ENCODE measurements at places on chromosomes 4 and X.

GRCh38 chr4:2800691-2801596 lies 8.1 kb downstream of the SH3BP2 start:
- no peak for DNase-seq

GRCh38 chr4:77043507-77044136 lies 32.2 kb downstream of the CCNI start:
- DNase-seq, result no peak

- DNase-seq, result no peak
Measured at GRCh38 chrX:53456254-53456653, 22.1 kb upstream of the HSD17B10 start.

GRCh38 chrX:95949588-95949987 lies 735.1 kb upstream of the DIAPH2 start:
- no peak for DNase-seq

DNA sequence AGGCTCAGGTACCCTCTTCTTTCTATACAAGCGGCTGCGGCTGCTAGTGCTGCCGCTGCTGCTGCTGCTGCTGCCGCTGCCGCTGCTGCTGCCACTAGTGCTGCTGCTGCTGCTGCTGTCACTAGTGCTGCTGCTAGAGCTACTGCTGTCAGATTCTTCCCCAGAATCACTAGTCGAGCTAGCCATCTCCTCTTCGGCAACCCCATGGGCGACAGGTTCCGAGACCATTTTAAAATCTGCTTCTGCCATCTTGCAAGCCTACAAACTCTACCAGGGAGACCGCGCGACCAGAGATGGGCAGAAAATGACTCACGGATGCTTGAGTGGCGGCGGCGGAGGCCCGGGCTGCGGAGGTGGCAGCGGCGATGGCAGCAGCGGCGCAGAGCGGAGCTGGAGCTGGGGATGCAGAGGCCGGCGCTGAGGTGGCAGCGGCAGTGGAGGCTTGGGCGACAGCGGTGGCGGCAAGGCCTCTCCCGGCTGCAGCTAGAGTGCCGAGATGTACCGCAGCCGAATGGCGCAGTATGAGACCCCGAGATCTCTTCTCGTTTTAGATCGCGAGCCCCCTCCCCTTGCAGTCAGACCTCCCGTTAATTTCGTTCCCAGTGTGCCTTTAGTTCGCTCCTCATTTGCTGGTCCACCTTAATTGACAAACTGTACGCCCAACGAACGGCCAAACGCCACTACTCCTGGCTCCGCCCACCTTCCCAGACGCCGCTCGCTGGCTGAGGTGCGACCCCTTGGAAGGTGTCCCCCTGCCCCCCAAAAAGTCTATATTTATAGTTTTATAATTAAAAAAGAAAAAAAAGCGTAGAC lies at the start of gene NAP1L3:
Gene NAP1L3 (minus strand): TSS at position 523 of the 813 bp plus-strand sequence. CDS start 274 bp downstream, at position 249.
- no peak for DNase-seq

DNA sequence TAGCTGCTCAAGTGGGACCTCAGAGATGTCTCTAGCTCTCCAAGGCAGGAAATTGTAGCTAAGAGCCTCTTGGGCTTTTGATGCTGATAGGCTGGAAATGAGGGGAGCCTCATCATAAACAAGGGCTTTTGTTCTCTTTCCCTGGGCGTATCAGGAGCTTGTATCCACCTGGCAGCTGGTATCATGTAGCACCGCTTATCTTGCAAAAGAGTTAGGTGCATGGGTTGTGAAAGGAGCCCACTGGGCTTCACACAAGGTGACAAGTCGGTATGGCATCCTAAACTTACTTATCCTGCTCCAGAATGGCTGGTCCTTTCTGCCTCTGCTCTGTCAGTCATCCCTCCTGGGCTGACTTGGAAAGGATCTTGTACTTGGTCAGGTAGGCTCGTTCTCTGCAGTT lies 565.8 kb downstream of the GRXCR1 start:
- DNase-seq, result no peak

Measured in stimulated activated CD4-positive, alpha-beta T cell treated with anti-CD3 and anti-CD28 coated beads, Interleukin-1b, Interleukin-23, amount 100 ng/mL, for 1 hour (primary cell).